ENCODE measurements at places on chromosomes 11 and 22.

- DNase-seq, result no peak
These were observed 53.7 kb upstream of the DEPDC7 start for GRCh38 chr11:32962016-32962415.

GRCh38 chr22:44648085-44648820 lies 53.8 kb upstream of the PRR5 start:
- DNase-seq, result no peak

DNA sequence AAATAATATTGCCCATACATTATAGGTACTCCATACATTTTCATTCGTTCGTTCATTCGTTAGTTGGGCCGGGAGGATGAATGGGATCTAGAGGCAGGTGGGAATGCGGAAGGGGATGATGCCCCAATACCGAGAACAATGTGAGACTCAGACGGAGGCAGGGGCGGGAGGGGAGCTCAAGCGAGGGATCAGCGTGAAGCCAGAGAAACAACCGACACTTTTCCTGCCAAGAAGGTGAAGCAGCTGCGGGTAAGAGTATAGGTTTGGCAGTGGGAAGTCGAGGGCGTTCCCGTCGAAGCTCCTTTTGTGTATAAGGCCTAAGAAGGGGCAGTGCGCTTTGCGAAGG lies 1.1 kb upstream of the ARHGEF17 start:
- no peak for DNase-seq

DNA sequence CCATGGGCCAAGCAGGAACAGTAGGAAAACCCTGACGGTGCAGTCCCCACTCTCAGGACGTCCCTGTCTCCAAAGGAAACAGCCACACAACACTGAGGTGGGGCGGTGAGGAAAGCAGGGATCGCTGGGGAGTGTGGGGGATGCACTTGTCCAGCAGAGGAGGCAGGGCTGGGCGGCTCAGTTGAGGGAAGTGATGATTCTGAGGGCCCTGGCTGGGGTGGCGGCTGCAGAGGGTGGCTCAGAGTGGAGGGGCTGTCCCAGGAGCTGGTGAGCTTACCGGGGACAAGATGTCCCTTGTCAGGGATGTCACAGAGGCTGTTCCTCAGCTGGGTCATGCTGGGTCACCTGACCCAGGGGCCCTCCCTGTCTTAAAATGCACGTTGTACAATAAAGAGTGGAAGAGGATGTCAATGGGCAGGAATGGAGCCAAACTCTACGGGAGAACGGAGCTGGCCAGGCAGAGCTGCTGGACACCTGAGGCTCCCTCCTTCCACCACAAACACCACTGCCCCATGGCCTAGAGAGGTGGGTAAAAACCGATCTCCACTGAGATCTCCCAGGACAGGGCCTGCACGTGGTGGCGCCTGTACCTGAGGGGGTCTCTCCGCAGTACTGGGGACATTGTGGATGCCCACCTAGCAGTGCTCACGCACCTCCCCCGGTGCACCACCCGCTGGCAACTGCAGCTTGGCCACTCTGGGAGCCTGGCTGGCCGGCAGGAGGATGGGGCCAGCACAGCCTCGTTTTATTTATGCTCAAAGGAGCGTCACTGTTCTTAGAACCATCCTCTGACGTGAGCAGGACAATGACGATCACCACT lies 9.7 kb upstream of the EFCAB6 start:
- no peak for DNase-seq

DNA sequence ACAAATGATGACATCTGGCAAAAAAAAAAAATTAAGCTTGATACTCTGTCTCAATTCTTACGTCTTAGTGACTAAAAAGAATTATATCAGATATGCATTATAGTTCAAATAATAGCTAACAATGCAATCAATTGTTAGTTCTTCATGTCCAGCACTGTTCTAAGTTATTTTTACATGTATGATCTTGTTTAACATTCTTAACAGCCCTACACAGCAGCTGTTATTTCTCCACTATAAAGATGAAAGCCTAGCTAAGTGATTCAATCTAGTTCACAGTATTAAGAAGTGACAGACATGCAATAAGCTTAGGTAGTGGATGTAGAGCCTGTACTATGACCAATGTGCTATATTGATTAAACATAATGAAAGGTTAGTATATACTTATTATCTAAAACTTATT lies 4.1 kb downstream of the ZNF214 start:
- DNase-seq, result no peak

DNA sequence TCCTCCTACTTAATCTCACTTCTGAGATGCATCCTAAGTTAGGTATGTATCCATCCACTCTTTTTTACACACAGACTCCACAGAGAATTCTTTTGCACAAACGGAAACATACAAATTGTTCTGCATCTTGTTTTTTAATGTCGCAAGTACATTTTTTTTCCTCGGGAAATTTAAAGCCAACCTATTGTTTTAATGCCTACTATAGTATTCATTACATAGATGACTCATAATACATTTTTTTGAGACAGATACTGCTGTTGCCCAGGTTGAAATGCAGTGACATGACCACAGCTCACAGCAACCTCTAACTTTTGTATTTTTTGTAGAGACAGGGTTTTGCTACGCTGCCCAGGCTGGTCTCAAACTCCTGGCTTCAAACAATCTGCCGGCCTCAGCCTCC lies 90.8 kb upstream of the TMEM45B start:
- no peak for DNase-seq

GRCh38 chr22:36344106-36344827 lies 43.5 kb downstream of the MYH9 start:
- DNase-seq, result no peak

DNA sequence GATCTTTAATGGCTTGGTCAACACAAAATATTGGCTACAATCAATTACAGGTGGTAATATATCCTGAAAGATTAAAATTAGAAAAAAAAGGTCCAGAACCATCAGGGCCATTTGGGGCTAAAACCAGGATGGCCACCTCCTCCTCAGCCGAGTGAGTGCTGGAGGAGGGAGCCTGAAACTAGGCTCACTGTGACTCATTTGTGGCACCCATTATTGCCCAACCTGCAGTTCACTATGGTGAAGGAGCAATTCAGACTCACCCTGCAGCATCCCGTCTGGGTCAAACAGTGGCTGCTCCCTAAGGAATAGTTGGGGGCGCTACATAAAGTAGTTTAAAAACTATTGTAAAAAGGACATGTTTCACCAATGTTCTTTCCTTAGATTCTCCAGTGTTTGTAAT lies 60.7 kb downstream of the GLYATL1 start:
- no peak for DNase-seq

DNA sequence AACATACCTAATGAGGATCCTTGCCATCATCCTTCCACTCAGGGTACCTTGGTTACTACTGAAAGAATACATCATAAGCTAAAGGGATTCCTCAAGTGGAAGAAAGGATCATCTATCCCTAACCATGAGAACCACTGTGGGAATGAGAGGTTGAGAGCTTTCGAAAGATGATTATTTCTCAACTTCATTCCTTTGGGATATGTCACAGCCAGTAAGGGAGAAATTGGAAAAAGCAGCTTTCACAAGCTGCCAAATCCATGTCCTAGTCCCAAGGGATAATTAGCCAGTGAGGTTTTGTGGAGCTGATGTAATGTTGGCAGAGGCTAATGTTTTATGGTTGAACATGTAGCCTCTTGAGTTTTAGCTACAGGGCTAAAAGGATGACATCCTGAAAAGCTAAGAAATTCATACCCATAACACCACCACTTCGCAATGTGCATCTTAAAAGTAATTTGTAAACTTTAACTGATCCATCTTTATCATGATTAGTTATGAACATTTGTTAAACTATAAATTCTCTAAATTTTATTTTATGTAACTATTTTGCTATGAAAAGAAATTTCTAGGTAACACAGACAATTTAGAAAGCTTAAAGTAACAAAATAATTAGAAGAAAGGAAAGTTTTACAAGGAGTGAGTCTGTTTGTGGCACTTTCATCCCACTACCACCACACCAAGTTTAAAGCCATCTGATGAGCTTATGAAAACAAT lies 123.9 kb downstream of the MRTFA start:
- DNase-seq, result no peak

DNA sequence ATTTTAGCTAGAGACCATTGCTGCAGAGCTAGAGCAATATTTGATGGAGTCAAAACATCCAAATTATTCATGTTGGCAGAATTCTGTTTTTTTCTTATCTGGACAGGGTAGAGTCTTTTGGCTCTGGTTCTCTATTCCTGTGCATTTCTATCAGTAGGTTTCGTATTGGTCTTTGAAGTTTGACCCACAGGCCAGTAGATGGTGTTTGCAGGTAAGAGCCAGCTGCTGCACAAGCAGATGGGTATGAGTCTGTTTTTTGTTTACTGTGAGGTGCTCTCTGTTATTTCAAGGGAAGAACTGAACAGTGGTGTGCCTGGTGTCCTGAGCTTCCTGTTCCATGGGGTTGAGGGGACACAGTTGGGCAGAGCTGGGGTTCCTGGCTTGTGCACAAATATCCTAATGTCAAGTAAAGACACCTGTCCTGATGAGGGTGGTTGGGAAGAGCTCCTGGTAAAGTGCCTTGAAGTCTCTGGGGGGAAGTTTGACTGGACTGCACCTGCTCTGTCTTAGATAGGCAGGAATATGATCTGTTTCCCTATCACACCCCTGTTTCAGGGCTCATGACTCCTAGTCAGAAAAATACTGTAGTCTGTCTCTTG lies 34.0 kb upstream of the SLC22A25 start:
- DNase-seq, result peak; percentile 41

DNA sequence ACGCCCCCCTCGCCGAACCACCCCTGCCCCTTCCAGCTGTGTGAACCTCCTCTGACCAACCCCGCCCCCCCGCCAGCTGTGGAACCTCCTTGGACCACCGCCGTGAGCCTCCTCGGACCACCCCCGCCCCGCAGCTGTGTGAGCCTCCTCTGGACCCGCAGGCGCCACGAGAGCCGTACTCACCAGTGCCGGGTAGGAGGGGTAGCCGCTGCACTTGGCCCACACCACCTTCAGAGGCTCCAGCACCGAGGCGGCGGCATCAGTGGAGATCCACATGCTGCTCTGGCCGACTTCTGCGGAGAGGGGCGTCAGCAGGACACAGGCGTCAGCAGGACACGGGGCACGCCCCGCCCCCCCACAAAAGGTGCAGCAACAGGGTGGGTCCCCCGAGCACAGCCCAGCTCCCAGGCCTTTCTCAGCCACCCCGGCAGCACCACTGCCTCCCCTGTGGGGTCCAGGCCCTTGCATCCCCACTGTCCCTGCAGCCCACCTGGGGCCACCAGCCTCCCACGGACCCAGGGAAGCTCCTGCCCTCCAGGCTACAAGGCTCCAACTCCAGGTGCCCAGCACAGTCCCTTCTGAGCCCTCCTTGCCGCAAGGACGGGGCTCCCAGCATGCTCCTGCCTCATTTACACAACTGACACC lies 51.7 kb downstream of the BRD1 start:
- DNase-seq, result no peak

DNA sequence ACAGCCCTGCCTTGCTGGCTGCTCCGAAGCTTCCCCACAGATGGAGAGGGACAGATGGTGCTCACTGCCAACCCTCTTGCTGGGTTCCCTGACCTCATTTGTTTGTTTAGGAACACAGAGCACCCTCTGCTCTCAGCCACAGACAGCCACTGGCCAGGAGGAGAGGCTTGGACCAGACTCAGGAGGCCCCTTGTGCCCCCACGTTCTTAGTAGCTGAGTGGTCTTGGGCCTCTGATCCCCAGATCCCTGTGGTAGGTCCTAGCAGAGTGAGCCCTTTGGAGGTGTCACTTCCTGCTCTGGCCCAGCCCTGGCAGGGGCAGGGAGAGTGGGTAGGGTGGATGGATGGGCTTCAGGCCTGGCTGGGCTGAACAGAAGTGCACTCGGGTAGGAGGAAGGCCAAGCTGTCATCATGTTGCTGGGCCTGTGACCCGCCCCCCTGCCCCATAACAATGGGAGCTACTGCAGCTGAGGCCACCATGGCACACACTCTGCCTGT lies 84.0 kb downstream of the DHCR7 start:
- no peak for DNase-seq

- DNase-seq, result no peak
These were observed 88.1 kb downstream of the RRAS2 start for GRCh38 chr11:14270690-14271542.

DNA sequence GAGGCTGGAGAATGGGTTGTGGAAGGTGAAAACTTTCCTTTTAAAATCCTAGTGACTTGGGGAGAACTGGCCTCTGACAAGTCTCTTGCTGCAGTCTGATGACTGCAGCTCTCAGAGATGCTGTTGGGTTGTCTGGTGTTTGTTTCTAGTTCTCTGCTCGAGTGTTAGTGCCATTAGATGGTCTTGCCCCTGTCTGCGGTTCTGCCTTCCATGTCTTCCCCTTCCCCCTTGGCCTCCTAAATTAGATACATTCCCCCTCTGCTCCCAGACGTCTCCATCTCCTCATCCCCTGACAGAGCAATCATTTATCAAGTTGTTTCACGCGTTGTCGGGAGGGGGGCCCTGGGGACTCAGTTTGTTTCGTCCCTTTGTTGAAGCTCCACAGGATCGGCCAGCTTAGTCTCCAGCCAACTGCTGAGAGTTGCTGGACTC lies 67.7 kb downstream of the CECR2 start:
- no peak for DNase-seq

GRCh38 chr11:18974192-18974591 lies 35.0 kb upstream of the MRGPRX1 start:
- no peak for DNase-seq

DNA sequence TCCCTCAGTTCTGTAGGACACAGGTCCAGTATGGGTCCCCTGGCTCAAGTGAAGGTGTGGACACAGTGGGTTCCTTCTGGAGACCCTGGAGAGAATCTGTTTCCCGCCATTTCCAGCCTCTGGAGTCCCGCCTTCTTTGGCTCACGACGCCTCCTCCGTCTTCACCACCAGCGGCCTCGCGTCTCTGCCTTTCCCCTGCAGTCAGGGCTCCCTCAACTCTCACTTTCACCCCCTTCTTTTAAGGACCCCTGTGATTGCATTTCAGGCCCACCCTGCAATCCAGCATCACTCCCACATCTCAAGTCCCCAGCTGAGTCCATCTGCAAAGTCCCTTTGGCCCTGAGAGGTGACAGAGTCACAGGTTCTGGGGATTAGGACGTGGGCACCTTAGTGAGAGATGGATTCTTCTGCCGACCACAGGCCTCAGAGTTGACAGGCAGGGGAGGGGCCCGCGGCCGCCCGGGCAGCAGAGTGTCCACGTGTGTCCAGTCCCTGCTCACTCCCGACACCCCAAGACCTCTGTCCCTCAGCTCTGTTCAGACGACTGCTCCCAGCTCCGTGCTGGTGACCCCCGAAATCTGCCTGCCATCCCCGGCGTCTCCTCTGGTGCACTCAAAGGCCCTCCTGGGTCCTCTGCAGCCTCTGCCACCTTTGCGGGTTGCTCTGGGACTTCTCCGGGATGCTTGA lies 36.9 kb upstream of the KRTAP5-7 start:
- no peak for DNase-seq

DNA sequence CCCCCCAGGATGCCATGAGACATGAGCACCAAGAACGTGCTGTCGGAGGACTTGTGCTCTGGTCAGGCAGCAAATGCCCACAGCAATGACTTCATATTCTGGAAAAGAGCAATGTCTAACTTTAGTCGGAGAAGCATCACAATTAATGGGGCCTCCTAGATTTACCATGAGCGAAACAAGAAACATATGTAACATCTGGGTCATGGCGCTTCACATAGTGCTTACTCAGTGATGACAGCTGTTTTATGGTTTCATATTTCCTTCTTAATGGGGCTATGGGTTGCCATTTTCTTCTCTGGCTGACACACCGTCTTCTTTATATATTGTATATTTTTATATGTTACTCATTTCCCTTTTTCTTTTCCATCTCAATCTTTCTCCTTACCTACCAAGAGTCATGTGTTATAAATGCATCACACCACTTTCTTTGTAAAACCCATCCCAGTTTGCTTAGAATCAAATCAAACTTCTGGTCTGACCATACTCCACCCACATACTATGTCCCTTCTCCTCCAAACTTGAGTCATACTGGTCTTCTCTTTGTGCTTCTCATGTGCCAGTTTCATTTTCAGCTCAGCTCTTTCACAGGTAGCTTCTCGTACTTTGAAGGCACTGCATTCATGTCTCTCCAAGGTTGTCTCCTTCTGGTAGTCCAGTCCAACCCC lies 9.4 kb upstream of the CASP12 start:
- DNase-seq, result no peak

All from T47D (cell line).